ENCODE measurements at places on chromosomes 12 and 14. TPM values are rescaled to one million over a fixed set of nuclear protein-coding genes. Genes with fewer than 3 reads are reported as not detected.

GRCh38 chr14:104718871-104719270 is 5.2 kb upstream of the ADSS1 start:
- no peak for DNase-seq

GRCh38 chr14:38185671-38186070 is 22.0 kb upstream of the SSTR1 start:
- no peak for DNase-seq

DNA sequence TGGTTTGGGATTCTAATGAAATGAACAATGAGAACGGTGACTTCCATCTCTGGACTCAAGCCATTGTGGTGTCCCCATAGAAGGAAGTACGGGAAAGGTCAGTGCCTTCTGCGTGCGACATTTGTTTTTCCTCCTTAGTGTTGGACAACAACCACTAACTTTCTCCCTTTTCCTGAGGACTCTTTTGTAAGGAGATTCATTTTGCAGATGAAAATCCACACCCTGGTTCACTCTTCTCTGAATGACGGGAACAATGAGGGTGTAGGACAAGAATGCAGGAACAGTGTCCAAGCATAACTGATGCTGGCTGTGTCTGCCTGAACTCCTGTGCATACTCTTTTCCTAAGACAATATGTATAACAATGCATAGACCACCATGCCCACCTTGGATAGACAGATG is 176.4 kb downstream of the STXBP6 start:
- DNase-seq = no peak

DNA sequence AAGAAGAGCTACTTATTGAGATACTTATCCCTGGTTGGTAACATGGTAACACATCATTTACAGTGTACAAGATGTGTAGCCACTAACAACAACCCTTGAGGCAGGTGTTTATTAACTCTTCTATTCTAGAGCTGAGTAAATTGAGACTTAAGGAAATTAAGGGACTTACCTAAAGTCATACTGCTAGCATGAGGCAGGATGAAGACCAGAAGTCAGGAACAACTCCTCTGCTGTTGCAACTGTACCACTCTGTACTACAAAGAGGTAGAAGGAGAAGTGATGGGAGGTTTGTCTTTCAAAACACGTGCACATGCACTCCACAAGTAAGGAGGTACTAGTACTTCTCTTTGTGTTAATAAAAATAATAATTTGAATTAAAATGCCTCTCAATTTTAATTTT is 79.9 kb downstream of the LLPH start:
- no peak for DNase-seq

- no peak for DNase-seq
Measured at GRCh38 chr12:11607313-11608081, 42.0 kb upstream of the ETV6 start.

GRCh38 chr12:27142101-27142721 is 59.8 kb upstream of the C12orf71 start:
- peak; percentile 39 for DNase-seq

- no peak for DNase-seq
Measured at GRCh38 chr12:85130646-85131045, 94.5 kb downstream of the LRRIQ1 start.

DNA sequence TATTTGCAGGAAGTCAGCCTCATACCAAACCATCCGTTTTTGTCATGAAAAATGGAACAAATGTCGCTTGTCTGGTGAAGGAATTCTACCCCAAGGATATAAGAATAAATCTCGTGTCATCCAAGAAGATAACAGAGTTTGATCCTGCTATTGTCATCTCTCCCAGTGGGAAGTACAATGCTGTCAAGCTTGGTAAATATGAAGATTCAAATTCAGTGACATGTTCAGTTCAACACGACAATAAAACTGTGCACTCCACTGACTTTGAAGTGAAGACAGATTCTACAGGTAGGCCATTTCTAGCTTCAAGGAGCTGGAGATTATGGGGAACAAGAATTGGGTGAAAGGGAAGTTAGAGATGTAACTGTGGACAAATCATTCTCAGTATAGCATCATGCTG is 126.1 kb downstream of the DAD1 start:
- no peak for DNase-seq

- no peak for DNase-seq
Measured at GRCh38 chr14:29857551-29857950, 70.1 kb downstream of the PRKD1 start.

DNA sequence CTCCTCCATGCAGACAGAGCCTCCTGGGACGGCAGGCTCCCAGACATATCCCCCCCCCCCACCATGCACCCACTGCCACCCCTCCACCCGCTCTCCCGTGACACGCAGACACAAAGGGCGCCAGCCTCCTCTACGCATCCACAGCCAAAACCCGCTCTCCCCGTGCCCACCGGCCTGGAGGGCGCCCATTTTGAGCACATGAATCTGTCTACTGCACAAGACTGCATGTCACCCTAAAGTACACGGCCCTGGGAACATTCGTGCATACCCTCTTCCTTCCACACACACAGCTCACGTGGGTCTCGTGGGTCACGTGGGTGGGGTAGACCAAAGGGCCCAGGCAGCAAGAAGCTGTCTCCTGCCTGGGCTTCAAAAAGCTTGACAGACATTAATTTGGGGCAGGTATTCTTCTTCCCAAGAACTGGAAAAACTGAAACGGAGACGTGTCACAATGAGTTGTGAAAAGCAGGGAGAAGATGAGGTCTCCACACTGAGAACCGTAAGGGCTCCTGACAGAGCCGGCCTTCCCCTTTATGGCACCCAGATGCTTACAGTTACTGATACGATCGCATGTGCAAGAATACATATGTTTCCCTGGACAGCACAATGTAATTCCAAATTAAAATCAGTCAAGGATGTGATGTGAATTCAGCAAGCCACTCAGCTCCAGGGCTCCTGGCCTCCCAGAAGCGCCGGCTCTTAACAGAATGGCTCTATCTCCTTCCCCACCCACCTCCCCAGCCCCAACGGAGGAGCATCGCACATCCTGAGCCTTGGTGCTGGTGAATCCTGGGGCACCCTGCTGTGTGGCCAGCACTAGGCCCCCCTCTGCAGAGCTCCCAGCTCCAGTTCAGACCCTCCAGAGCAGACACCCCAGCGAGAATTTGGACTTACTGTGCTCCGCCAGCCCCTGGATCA is 1.9 kb downstream of the TGFB3 start:
- DNase-seq = no peak

DNA sequence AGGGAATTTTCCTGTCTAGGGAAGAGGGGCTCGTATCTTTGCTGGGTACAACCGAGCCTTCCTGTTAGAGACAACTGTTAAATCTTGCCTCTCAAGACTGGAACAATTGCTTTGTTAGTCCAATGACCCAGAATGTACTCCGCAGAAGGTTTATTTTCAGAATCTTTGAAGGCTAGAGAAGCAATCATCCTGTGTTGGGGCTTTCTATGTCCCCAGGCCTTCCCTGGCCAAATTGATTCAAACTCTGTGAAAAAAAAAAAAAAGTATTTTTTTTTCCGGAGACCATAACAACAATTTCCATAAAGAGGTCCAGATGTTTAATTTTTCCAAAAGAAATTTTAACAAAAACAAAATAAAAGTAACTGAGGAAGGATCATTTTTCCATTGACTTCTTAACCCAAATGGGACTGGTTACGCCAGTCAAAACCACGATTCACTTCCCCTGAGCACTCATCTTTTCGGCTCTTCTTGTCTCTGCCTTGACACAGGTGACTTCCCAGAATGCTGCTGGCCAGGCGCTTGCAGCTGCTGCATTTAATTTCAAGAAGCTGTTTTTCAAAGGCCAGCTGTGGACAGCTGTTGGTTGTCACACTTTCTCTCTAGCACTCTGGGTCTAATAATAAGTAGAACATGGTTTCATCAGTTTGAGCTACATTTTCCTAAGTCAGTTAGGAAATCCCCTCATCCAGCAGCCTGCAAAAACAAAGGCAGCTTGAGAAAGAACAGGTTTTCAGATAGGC is 81.6 kb upstream of the MANSC4 start:
- no peak for DNase-seq

DNA sequence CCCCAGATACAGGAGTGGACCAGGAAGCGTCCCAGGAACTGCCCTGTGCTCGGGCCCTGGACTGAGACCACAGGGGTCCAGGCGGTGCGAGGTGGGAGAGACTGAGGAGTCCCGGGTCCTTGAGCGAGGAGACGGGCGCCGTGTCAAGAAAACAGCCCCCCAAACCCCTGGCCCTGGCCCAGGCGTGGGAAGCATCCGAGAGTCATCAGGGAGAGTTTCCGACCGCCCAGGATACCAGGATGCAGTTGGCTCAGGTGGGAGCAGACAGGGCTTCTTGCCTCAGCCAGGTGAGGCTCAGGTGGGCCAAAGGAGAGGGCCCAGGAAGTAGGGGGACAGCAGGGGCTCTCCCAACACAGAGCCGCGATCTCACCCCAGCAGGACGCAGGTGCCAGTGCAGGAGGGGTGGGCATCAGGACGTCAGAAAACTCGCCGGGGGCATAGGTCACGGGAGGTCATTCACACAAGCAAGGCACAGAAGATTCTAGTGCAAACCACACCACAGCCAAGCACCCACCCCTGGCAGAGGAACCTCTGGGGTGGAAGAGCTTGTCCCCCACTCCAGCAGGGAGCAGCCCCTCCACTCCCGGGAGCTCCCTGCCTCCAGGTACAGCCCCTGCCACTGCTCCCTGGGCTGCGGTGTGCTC is 102.5 kb upstream of the EIF5 start:
- peak; percentile 77 for DNase-seq

- no peak for DNase-seq
Measured at GRCh38 chr12:52687497-52688385, 7.5 kb upstream of the KRT1 start.

Gene ESPL1
- 0.72 TPM for total RNA-seq

Gene CLEC4E
- not detected for total RNA-seq

Gene SLC17A8
- not detected for total RNA-seq

Gene OR4E2
- not detected for total RNA-seq

Gene PROX2
- not detected for total RNA-seq

Gene BTBD6
- 60.1 TPM for total RNA-seq

Gene GLT1D1
- not detected for total RNA-seq

Gene MYH6
- total RNA-seq = not detected

Gene GPATCH2L
- total RNA-seq = 43.8 TPM

Data from osteoblast (primary cell).